ENCODE measurements at places on chromosomes 16 and 17.

DNA sequence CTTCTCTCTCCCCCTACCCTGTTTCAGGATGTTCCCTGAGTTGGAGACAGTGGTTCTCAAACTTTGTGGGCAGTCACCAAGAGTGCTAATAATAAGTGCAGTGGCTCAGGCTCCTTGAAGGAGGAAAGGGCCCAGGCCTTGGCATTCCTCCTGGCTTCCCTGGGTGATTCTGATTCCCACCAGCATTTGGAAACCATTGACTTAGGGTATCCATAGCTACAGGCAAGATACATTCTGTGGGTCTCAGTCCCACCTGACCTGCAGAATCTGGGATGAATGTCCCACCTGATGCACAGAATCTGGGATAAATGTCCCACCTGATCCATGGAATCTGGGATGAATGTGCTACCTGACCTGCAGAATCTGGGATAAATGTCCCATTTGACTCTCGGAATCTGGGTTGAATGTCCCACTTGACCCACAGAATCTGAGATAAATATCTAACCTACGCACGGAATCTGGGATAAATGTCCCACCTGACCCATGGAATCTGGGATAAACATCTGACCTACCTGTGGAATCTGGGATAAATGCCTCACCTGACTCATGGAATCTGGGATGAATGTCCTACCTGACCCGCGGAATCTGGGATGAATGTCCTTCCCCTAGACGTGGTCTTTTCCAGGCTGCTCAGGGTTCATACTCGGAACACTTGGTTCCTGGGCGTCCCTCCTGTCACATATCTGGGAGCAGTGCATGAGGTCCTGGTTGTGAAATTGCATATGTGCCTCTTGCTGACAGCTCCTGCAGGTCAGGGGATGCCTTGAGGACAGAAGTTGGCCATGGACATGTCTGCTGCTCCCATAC is 136.7 kb upstream of the HS3ST2 start:
- no peak for DNase-seq

DNA sequence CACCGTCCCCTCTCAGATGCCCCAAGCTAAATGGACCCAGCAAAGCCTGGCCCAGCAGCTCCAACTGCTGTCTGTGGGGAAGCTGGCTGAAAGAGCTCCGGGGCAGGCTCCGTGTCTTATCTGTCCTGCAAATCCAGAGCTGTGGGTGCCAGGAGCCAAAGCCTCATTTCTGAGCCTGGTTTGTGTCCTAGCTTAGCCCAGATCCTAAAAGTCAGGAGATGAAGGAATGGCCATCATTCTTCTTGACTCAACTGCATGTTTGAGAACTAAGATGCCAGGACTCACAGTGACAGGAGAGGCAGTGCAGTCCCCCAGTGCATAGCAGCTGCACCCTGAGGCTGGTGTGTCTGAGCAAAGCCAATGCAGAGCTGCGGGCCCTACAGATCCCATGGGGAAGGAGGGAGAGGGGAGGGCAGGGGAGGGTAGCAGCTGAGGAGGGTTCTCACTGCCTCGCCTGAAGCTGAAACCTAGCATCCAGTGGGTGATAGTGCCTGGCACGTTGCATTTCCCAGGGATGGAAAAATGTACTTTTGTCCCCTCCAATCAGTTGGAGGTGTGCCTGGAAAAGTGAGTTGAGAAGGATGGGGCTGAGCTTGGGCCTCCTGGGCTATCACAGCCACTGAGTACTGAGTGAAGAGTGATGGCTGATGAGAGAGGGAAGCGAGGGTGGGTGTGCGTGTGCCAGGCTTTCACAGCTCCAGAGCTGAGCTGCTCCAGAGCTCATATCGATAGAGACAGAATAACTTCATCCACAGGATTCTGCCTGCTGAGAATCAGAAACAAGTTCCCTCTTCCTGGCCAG is 24.5 kb upstream of the CD300E start:
- DNase-seq, result no peak

DNA sequence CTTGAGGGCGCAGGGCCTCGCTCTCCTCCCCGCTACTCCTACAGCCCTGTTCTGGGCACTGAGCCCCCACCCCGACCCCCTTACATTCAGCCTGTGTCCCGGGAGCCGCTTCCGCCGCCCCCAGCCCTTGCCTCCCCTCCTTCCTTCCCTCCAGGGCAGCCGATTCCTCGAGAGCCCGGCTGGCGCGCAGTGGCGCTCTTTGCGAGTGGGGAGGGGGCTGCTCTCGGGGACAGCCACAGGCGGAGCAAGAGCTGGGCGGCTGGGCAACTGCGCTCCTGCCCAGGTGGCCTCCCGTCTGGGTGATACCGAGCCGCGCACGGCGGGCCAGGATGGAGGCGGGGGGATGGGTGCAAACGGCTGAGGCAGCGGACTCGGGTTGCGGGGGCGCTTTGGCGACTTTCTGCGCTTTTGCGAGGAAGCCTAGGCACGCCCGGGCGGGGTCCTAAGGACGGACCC is 1.2 kb downstream of the MMP15 start:
- no peak for DNase-seq

- peak; percentile 3 for DNase-seq
Measured at GRCh38 chr16:49921791-49922456, 66.0 kb upstream of the ZNF423 start.

GRCh38 chr17:37174205-37174604 is 201.6 kb upstream of the C17orf78 start:
- no peak for DNase-seq

- no peak for DNase-seq
Measured at GRCh38 chr17:42289611-42290181, 1.4 kb downstream of the STAT5A start.

DNA sequence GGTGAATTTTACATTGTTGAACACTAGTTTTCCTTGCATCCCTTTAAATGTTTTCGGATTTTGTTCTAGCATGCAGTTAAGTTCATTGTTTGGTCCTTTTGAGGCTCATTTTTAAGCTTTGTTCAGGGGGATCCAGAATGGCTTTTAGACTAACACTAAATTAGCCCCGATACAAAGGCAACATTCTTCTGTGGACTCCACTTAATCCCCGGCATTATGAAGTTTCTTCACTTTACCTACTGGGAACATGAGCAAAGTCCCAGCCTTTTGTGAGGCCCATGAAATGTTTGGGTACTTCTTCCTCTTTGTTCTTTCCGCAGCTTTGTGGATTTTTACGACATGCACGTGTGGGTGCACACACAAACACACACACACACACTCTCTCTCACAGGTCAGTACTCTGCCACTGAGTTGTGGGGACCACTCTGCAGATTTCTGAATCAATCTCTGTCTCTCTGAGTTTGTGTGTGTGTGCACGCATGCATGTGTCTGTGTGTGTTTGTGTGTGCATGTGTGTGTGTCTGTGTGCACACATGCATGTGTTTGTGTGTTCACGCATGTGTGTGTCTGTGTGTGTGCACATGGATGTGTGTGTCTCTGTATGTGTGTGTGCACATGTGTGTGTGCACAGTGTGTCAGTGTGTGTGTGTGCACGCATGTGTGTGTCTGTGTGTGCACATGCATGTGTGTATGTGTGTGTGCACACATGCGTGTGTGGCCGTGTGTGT is 240.4 kb upstream of the TNRC6C start:
- DNase-seq, result no peak

DNA sequence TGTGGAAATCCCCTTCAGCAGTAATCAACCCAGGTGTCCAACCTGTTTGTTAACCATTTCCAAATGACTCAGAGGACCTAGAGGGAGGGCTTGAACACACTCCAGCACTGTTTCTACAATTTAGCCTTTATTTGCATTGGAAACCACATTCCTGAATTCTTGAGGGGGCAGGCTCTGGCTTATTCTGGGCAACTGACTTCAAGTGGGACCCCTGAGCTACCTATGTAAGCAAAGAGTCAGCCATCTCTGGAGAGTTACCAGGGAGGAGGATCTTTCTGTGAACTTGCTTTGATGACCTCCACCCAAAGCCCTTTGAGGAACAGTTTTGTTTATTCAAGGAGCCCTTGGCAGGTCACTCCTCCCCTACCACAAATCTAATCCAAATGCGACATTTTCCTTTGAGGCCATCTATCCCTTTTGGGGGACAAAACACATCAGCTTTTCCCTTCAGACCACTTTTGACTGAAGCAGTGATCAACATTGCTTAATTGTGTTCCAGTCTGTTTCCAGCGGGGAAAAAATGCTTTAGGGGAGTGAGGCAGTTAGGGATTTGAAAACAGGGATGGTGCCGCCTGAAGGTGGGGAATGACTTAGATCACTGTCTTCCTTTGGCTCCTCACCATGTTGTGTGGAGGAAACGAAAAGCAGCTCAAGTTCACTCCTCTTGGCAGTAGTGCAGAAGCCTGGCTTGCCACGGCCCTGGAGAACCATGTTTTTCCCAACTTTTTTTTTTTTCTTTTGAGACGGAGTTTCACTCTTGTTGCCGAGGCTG is 46.2 kb downstream of the TUBD1 start:
- peak; percentile 82 for DNase-seq

GRCh38 chr17:36443777-36444176 is 42.7 kb upstream of the ZNHIT3 start:
- DNase-seq, result no peak

Data from NCI-H2029 (cell line).